Hepatocyte (in vitro differentiated cells): ENCODE measurements at places on chromosomes 7 and 10. TPM values are rescaled to one million over a fixed set of nuclear protein-coding genes. Genes with fewer than 3 reads are reported as not detected.
A peak's percentile ranks its signal among the peaks of the same experiment; 100 is the strongest.

GRCh38 chr7:127252778-127253280, at the start of gene GRM8:
Gene GRM8, minus strand, starts transcription at chr7:127252941.
- peak within 1 kb of the TSS; percentile 86 for H3K4me3 ChIP-seq
- peak; percentile 61 for DNase-seq
- H3K36me3 ChIP-seq, result no peaks in the 10 kb centered on the region
- peaks cover 11% of the 10 kb centered on the region for H3K4me1 ChIP-seq

- no peaks in the 10 kb centered on the region for H3K36me3 ChIP-seq
- DNase-seq, result no peak
- H3K4me1 ChIP-seq, result no peaks in the 10 kb centered on the region
Measured at GRCh38 chr10:9301554-9301953, 1247.1 kb downstream of the GATA3 start.

GRCh38 chr10:32197423-32197822, 141.2 kb upstream of the KIF5B start:
- H3K4me3 ChIP-seq, result no peak overlapping the region
- DNase-seq, result peak; percentile 8
- H3K27me3 ChIP-seq, result no peaks in the 10 kb centered on the region
- H3K27ac ChIP-seq, result no peak overlapping the region

- no peaks in the 10 kb centered on the region for H3K4me1 ChIP-seq
- no peak overlapping the region for H3K4me3 ChIP-seq
- no peaks in the 10 kb centered on the region for H3K36me3 ChIP-seq
- no peaks in the 10 kb centered on the region for H3K27me3 ChIP-seq
- no peak overlapping the region for H3K27ac ChIP-seq
- no peak for DNase-seq
Measured at GRCh38 chr7:44384586-44385433, 59.4 kb upstream of the CAMK2B start.

GRCh38 chr7:3042861-3043489, 692 bp downstream of the CARD11 start:
- peak; percentile 55 for DNase-seq
- peak overlapping the region; percentile 28 for H3K4me3 ChIP-seq
- H3K27me3 ChIP-seq, result no peaks in the 10 kb centered on the region
- no peaks in the 10 kb centered on the region for H3K4me1 ChIP-seq
- no peaks in the 10 kb centered on the region for H3K36me3 ChIP-seq
- no peak overlapping the region for H3K27ac ChIP-seq

DNA sequence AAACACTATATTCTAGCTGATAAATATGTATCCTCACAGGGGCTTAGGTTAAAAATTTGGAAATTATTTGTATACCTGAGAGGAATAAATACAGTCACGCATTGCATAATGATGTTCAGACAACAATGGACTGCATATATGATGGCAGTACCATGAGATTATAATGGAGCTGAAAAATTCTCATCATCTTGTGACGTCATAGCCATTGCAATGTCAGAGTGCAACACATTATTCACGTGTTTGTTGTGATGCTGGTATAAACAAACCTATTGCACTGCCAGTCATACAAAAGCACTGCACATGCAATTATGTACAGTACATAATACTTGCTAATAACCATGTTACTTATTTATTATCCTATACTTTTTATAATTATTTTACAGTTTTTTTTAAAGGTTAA, 31.4 kb downstream of the STEAP1B start:
- no peak overlapping the region for H3K4me3 ChIP-seq
- H3K36me3 ChIP-seq, result no peaks in the 10 kb centered on the region
- no peaks in the 10 kb centered on the region for H3K27me3 ChIP-seq
- H3K4me1 ChIP-seq, result no peaks in the 10 kb centered on the region

TSPAN13 gene
- total RNA-seq, result 173 and 196 TPM in 2 replicates

FAM241B gene
- total RNA-seq, result 3.7 TPM in 2 replicates

SEMA3C gene
- total RNA-seq, result 134 and 139 TPM in 2 replicates
